ACHN (cell line): ENCODE measurements at places on chromosomes 3 and 15.
A peak's percentile ranks its signal among the peaks of the same experiment; 100 is the strongest.

GRCh38 chr3:65963787-65964677 is 74.7 kb downstream of the MAGI1 start:
- peak; percentile 73 for DNase-seq

GRCh38 chr3:62529230-62529629 is 155.9 kb upstream of the FEZF2 start:
- DNase-seq, result peak; percentile 32

- DNase-seq, result no peak
Observed at GRCh38 chr3:189395825-189396224, 224.1 kb downstream of the TPRG1 start.

GRCh38 chr3:2099028-2099671 is 484 bp downstream of the CNTN4 start:
- no peak for DNase-seq

DNA sequence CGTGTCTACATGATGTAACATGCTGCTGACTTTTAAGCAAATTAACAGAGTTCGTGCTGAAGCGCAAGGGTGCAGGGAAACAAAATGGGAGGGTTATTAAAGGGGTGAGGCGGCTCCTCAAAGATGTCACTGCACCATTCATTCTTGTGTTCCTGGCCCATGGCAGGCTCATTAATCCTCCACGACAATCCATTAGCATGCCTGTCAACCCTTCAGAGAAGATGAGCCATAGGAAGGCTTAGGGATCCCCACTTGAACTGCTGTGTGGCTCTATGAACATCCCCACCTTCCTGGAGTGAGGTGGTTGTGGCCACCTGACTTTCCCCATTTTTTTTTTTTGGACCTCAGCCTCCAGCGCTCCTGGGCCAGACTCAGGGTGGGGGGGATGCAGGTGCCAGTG is 45.8 kb downstream of the IGF1R start:
- no peak for DNase-seq

GRCh38 chr15:58352026-58352929 is 79.5 kb upstream of the LIPC start:
- no peak for DNase-seq

- DNase-seq, result no peak
Observed at GRCh38 chr3:149151843-149152242, 22.4 kb downstream of the HPS3 start.

DNA sequence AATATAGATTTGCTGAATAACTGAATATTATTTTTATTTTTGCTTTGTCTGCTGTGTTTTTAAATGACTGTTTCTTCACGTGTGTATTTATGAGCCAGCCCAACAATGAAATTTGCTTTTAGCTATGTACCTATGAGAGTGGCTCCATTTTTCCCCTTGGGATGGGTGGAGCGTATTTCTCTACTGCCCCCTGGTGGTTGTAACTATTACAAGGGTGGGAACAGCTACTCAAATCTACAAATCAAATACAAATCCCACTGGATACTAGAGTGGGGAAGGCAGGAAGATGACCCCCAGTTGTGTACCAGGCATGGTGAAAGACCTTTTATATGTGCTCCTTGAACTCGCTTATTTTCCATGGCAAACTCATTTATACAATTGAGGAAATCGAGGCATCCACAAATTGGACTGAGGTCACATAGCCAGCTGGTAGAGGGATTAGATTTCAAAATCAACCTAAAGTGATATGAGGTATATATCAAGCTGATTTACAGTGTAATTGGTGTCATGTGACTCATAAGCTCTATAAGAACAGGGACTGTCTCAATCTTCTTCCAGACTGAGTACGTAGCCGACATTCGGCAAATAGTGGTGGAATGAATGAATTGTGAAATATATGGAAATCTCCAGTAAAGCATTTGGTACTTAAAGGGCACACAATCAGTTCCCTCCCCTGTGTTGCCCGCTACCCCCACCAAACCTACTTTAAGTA is 69.5 kb upstream of the VEPH1 start:
- DNase-seq, result peak; percentile 58

DNA sequence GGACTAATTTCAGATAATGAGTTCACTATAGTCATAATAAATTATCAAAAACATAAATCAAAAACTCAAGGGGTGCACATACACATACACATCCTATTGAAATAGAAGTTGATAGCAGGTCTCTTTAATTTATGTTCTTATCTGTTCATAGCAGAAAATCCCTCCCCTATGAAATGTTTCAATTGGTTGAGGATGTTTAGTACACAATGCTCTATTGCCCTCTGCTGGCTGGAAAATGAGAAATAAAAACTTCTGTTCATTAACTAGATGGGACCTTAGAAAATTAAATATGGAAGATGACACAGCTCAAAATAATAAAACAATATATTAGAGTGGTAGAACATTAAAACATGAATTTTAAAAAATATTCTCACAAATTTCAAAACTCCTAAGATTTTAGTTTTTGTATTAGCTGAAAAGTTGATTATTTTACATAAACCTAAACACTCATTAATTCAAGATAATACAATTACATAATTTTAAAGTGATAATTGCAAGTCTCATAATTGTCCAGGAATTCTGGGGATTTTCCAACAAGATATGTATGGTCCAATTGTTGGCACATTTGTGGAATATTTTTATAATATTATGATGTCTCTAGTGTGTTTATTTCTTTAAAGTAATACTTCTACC is 735.0 kb downstream of the ROBO1 start:
- peak; percentile 66 for DNase-seq

GRCh38 chr3:34703053-34703452 is 904.6 kb downstream of the PDCD6IP start:
- no peak for DNase-seq

GRCh38 chr3:122628567-122628966 is 51.1 kb downstream of the PARP15 start:
- DNase-seq, result no peak

GRCh38 chr3:24881239-24881638 is 386.6 kb upstream of the THRB start:
- DNase-seq, result no peak

- DNase-seq, result no peak
Observed at GRCh38 chr3:126903521-126903920, 79.4 kb upstream of the PLXNA1 start.

GRCh38 chr15:100968050-100968966 is 49.2 kb downstream of the LRRK1 start:
- DNase-seq, result no peak

DNA sequence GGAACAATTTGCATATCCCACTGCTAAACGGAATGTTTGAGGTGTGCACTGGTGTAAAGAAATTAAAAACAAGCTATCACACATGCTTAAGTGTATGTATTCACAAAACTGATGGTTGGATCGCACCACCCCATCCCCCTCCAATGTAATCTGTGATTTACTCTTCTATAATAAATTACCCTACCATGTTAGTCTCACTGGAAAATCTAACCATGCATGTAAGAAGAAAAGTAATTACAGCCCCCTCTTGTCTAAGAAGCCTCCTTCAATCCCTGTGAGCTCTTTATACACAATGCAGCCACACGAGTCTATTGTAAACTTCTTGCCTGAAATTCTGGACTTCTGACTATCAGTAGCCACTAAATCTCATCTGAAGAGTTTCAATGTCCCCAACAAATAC is 173.6 kb downstream of the ZBTB20 start:
- no peak for DNase-seq

DNA sequence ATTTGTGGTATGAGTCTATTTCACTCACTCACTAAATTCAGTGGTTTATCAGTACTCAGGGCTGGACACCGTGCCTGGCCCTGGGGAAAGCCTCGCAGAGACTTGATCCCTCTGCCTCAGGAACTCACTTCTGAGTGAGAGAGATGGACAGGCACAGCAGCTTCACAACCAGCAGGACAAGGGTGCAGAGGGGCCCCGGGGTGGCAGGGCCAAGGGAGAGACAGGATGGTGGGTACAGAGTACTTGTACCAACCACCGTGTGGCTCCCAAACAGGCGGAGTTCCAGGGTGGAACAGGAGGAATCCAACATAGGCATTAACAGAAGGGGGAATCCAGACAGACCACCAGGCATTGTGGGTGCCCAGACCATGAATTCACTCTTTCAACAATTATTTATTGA is 143.7 kb downstream of the MEGF11 start:
- DNase-seq, result no peak

DNA sequence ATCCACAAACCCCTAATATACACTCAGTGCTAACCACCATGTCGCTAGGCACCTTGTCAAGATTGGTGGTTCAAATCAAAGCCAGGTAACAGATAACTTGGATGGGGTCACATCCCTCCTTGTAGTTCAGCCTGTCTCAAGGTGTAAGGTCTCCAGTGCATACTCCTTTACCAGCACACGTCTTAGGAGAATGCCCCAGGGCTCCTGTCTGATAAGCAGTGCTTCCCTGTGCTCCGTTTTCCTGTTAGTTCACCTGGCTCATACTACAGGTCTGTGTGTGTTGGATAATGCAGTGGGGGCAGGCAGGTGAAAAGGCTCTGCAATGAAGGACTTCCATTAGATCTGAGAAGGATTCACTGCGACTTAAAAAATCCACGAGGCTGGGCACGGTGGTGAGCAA is 50.7 kb downstream of the ETV5 start:
- DNase-seq, result no peak

DNA sequence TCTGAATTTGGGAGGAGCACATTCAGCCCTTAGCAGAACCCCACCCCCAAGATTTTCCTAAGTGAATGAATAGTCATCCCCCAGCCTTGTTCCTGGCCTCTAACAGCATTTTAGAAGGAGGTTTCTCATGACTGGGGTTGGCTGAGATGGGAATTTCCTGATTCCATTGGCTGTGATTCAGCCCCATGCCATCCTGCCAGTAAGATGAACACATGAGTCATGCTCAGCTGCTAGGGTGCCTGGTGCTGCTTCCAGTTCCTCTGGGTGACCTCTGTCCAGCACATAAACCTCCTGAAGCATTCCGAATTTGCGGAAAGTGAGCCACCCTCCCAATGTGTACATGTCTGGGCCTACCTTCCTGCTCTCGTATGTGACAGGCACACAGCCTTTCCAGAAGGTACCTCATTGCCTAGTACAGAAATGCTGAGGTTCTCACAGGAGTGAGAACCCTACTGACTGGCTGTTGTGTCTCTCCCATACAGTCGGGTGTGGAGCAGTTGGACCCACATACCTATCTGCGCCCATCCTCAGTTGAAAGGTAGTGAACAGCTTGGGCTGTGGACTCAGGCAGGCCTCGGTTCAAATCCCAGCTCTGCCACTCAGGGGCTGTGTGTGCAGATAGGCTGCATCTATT is 91.7 kb downstream of the APBA2 start:
- peak; percentile 95 for DNase-seq
